Activated T-helper 1 cell treated with anti-CD3 and anti-CD28 coated beads, Interleukin-12 subunit alpha, Interleukin-12 subunit beta, Interleukin-2, Interleukin-4 antibody, amounts not matched to agents 30 ng/mL and 10 ng/mL and 1 ng/mL, durations not matched to agents 14 hours and 24 hours and 36 hours (primary cell): ENCODE measurements at places on chromosomes 12 and 14. TPM values are rescaled to one million over a fixed set of nuclear protein-coding genes. Genes with fewer than 3 reads are reported as not detected.

DNA sequence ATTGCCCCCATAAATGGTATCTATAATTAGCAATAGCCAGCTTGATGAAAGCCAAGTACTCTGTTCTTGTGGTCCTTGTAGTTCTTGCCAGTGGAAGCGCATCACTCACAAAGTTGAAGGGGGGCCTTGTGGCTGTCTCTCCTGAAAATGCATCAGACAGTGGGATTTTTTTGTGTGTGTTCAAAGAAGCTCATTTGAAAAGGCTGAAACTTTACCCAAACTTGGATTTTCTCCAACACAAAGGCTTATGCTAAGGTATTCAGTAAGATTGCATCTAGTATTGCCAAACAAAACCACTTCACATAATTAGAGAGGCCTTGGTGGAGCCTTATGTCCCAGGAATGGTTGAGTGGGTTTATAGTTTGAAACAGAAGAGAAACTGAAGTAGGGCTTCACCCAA lies 216.7 kb upstream of the TMTC1 start:
- no peak for DNase-seq

GRCh38 chr14:36843410-36843809 lies 181.8 kb downstream of the PAX9 start:
- DNase-seq, result no peak

GARIN6 gene
- not detected in 2 replicates for total RNA-seq

DNA sequence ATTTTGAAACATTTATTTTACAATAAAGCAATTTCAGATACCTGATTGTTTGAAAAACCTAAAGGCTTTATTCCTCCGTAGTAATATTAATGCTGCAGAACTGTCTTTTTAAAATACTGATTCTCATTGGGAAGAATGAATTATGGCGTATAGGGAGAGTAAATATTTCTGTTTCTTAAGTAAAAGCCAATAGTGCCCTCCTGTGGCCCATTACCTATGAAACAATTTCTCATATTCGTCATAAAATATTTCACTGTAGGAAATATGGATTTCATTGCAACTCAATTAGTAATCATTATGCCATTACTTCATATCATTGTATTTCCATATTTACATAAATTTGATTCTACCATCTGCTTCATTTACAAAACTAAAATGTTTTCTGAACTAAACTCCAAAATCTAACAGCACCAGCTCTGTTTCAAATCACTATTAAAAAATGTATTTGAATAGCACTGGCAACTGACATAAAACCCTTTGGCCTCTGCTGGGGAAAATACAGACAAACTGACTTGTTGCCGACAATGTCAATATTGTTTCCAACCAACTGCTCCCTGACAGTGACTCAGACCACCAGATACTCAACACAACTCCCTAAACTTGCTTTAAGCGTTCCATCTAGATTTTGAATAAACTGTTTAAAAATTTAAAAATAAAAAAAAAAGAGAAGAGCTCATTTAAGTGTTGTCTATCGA lies 290.3 kb downstream of the NAV3 start:
- DNase-seq, result no peak

PDE6H gene
- total RNA-seq, result not detected in 2 replicates

DNA sequence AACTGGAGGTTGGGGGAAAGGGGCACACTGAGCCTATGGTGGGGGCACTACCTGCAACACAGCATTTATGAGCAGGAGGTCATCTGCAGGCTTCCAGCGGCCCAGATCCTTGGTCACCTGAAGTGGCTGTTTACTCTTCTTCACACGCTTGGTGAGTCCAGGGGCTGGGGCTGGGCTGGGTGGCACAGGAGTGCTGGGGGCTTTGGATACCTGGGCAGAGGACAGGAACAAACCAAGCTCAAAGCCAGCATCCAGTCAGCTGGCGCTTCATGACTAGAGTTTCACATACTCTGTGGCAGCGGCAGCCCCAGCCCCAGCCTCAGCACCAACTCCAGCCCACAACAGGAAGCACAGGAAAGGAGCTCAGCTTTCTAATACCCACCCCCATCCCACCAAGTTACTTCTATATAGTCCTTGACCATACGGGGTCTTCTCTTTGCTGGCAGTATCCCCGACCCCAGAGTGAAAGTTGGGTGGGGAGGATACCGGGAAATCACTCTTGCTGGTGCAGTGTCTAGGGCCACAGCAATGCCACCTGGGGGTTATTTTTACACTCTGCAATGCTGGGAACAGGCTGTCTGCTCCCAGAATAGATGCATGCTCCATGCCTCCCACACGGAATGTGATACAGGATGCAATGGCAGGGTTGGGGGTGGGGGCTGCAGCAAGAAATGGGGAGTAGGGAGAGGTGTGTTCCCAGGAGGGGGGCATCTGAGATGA lies 3.1 kb downstream of the MCRS1 start:
- no peak for DNase-seq

DNA sequence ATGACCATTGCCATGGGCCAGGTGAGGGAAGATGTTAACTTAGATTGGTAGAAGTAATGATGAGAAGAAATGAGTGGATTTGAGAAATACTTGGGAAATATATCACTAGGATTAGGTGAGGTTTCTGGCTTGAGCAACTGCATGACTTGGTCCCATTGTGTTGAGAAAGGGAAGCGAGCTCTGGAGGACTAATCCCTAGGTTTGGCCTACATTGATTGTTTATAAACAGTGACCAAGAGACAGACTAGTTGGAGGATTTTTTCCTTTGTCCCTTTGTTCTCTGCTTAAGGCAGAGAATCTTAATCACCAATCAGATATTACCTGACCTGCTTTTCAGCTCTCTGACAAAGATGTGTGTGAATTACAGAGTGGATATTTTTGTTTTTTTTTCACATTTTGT lies 100.5 kb downstream of the AEBP2 start:
- DNase-seq, result no peak

DNA sequence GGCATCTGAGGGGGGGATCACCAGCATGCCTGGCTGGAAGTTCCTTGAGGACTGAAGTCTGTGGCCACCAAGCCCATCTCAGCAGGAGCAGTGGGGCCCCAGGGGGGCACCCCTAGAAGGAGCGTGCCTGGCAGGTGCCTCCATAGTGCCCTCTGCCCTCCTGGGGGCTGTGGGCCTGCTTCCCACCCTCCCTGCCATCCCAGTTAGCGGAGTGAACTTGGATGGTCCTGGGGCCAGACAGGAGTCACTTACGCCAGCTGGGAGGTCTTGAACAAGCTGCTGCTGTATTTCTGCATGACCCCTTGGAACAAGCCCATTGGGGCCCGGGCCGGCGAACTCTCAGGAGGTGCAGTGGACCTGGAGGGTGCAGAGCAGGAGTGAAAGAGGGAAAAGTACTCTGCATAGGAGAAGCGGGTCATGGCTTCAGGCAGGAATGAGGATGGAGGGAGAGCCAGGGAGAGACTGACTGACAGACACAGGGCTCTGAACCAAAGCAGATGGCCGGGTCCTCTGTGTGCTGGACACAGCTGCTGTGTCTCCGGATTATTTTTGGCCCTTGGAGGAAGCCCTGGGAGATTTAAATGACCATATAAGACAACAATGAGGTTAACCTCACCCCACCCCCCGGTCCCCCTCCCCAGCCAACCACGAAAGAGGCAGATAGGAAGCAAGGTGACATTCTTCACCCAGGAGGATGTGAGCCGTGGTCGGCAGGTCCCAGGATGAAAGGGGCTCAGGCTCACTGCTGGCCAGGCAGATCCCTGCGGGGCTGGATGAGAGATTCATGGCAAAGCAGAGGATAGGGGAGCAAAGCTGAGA lies 19.6 kb downstream of the ASB2 start:
- no peak for DNase-seq

DNA sequence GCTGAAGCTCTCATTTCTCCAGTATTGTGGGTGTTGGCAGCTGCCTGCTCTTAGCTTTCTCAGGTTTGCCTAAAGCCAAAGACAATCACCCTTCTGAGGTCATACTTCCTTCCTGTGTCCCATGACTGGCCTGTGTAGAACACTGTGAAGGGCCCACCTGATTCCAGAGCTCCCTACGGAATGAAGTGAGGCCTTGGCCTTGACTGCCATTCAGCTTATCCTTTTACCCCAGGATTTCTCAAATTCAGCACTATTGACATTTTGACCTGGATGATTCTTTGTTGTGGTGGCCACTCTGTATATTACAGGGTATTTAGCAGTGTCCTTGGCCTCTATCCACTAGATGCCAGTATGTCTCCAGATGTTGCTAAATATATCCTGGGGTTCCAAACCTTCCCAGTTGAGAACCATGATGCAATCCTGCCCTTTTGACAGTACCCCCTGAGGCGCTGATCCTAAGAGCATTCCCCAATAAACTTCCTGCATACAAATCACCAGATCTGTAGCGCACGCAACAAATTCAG lies 112.3 kb upstream of the KRR1 start:
- no peak for DNase-seq

DNA sequence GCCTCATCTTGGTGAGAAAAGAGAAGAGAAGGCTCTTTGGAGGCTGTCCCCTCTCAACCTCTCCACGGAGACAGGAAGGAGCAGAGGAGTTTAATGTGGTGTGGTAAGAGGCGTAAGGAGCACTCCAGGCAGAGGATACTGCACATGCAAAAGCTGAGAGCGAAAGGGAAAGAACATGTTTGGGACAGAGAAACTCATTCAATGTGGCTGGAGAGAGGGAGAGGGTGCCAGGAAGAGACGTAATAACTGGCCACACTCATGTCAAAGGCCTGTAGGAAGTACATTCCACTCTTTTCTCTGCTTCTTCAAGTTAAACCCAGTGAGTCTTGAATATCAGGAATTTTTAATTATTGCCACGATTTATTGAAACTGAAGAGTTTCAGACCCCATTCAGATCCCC lies 12.0 kb downstream of the VDR start:
- no peak for DNase-seq

DNA sequence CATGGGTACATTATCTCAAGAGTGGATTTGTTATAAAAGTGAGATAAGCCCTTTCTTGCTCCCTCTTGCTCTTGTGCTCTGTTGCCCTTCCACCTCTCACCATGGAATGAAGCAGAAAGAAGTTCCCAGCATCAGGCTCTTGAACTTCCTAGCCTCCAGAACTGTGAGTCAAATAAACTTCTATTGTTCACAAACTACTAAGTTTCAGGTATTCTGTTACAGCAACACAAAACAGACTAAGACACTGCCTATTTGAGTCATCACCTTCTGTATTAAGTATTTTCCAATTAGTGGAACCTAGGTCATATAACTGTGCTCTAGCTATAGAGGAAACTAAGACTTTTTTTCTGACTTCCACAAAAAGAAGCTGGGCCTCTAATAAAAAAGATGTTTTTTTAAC lies 201.2 kb upstream of the FOXG1 start:
- no peak for DNase-seq

DNA sequence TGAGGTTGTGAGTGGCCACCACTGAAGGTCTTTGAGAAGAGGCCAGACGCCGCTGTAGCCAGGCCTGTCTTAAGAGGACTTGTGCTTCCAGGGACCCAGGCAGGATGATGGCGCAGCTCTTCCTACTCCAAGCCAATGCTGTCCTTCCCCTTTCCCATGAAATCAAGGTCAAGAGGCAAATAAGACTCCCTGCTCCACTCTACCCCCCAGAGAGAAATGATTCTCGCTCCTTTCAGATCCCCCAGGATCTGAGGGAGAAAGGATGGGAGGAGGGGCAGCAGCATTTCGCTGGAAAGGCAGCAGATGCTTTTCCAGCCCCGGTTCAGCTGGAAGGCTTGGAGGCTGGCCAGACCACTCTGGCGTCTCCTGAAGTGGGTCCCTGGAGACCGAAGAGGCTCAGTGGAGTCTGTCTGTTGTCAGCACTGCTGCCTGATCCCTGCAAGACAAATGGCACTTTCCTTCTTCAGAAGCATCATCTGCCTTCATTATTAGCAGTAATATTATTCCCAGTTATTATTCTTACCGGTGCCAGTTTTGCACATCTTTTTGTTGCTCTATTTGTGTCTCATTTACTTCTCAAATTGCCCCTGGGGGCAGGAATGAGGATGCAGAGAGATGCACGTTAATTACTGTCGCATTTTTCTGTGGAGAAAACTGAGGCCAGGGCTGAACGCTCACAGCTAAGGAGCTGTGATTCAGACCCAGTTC lies 51.4 kb downstream of the C14orf132 start:
- DNase-seq, result no peak
